Activated CD8-positive, alpha-beta memory T cell treated with anti-CD3 and anti-CD28 coated beads for 24 hours (primary cell): ENCODE measurements at places on chromosomes 16 and 17.

- no peak for DNase-seq
Measured at GRCh38 chr16:83345846-83346640, 461.7 kb upstream of the HSBP1 start.

GRCh38 chr16:57530104-57530521 is 6.3 kb downstream of the CCDC102A start:
- peak; percentile 85 for DNase-seq

DNA sequence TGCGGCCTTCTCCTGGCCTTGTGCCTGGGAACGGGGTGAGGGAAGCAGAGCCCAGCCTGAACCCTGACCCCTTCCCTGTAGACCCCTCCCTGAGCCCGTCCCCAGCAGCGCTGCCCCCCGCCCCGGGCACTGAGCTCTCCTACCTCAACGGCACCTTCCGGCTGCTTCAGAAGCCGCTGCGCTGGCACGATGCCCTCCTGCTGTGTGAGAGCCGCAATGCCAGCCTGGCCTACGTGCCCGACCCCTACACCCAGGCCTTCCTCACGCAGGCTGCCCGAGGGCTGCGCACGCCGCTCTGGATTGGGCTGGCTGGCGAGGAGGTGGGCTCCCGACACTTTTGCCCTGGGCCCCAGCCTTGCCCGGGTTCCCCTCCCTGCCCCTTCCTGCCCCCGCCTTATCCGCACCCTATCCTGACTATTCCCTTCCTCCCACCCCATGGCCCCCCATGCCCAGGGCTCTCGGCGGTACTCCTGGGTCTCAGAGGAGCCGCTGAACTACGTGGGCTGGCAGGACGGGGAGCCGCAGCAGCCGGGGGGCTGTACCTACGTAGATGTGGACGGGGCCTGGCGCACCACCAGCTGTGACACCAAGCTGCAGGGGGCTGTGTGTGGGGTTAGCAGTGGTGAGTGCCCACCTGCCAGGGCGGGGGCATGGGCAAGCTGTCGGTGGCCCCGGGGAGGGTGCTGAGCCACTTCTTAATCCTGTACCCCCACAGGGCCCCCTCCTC is 62.1 kb downstream of the MRC2 start:
- no peak for DNase-seq

DNA sequence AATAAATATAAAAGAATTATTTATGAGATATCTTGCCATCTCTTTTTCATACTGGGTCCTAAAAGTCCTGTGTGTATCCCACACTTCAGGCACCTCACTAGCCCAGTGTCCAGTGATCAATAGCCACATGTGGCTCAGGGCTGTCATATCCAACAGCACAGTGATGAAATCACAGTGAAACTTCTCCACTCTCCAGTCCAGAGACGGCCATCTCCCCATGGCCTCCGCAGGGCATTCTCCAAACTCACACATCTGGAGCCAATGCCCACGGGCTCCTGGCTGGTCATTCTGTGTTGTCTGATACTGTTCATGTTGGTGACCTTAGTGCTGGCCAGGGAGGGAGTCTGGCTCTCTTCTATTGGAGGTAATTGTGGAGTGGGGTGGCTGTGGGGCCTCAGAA is 125.2 kb upstream of the SDK2 start:
- no peak for DNase-seq

- no peak for DNase-seq
Measured at GRCh38 chr17:80455336-80455710, 21.1 kb downstream of the NPTX1 start.

GRCh38 chr17:82487910-82488309 is 29.4 kb downstream of the NARF start:
- DNase-seq: no peak

GRCh38 chr17:77560841-77561240 is 397.7 kb upstream of the TNRC6C start:
- DNase-seq: no peak

DNA sequence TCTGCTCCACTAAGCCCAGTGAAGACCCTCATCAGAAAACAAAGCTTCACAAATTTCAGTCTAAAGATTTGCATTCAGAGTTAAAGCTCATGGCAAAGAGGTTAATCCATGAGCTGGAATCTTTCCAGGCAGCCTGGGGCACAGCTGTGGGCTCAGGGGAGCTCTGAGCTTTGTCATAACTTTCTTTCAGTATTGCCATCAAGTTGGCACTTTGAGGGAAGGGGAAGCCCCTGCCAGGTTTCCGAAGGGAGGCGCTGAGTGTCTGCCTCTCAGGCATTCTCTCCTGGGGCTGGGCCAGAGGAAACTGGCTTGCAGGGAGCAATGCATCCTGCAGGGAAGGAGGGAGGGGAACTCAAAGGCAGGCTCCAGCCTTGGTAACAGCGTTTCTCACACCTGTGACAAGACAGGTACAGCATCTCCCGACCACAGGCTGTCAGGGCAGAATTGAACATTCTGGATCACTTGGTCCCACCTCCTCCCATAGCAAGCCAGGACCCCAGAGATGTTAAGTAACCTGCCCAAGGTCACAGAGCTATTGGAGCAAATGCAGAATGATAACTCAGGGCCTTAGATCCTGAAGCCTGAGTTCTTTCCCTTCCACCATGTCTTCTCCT is 3.9 kb downstream of the LPO start:
- no peak for DNase-seq

DNA sequence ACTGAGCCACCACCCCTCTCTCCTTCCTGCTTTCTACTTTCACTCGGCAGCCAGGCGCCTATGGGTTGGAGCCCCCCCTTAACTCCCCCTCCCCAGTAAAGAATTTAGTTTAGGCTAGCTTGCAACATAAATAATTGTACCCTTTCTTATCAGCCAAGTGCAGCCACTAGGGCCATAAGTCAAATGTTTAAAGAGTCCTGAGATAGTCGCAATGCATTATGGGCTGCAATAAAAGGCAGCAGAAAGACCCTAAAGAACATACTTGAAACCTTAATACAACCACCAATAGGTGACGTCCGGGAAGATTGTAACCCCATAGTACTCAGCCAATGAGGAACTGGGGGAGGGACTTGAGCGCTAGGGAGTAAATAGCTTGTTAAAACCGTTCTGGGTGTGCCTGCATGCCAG is 40.5 kb downstream of the C16orf82 start:
- peak; percentile 24 for DNase-seq

- no peak for DNase-seq
Measured at GRCh38 chr17:21532763-21533385, 156.7 kb downstream of the KCNJ12 start.

DNA sequence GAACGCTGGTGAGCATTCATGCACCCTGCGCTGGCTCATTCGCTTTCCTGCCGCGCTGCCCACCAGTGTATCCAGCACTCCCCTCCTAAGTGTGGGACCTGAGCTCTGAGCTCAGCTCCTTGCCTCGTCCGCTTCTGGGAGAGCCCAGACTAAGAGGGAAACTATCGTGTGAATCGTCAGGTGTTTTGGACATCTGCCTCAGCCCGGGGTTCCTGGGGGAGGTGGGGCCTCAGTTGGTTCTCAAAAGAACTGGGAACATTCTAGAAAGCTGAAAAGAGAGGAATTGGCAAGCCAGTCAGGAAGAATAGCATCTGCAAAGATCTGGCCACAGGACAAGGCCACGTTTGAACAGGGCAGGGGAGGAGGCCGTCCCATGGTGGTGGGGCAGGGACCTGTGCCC is 205.4 kb upstream of the CIBAR2 start:
- no peak for DNase-seq

DNA sequence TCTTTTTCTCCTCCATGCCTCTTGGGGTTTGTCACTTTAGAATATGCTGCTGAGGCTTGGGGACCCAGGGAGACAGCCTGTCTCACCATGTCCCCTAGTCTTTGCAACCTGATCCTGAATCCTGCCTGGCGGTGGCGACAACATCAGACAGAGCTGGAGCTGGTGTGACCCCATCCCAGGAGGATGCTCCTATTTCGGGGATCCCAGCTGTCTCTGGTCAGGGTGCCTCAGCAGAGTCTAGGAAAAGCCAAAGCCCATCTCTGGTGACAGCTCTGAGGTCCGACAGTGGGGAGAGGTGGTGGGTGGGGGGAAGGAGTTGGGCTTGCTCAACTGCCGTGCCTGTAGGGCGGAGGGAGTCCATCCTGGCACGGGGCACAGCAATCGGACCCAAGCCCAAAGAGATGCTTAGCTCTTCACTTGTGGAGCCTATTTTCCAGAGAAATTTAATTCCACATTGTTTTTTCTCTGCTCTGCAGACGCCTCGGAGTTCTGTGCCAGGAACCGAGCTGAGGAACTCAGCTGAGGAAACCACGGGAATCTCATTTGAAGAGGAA is 10.3 kb upstream of the TNS4 start:
- DNase-seq: no peak

GRCh38 chr16:56226187-56226586 is 34.9 kb downstream of the GNAO1 start:
- no peak for DNase-seq

- DNase-seq: no peak
Measured at GRCh38 chr16:86625029-86625428, 46.7 kb downstream of the FOXL1 start.

GRCh38 chr16:27927266-27927901 is 136.1 kb downstream of the GSG1L start:
- no peak for DNase-seq

- no peak for DNase-seq
Measured at GRCh38 chr16:35574011-35574410, 2114.6 kb downstream of the TP53TG3F start.

DNA sequence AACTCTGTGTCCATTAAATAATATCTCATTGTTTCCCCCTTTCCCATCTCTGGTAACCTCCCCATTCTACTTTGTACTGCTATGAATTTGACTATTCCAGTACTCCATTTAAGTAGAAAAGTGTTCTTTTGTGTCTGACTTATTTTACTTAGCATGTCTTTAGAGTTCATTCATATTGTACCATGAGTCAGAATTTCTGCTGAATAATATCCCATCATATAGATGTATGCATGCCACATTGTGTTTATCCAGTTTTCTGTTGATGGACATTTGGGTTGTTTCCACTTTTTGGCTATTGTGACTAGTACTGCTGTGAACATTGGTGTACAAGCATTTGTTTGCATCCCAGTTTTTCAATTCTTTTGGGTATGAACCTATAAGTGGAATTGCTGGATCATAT is 6.0 kb downstream of the PPM1D start:
- DNase-seq: no peak

DNA sequence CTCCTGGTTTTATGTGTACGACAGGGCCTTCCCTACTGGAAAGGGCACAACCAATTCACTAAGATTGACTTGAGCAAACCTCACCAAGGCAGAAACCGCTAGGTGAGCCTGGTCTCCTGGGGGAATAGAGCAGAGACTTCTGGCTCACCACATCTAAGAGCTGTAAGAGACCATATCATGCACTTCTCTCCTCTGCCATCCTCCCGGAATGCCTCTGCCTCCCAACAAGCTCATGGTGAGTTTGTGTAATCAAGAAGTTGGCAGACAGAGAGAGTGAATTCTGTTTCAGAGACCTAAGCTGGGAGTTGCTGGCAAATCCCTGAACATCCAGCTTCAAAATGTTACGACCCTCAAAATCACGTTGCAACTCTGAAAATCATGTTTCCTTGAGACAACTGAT is 154.8 kb downstream of the SLC39A11 start:
- DNase-seq: no peak

DNA sequence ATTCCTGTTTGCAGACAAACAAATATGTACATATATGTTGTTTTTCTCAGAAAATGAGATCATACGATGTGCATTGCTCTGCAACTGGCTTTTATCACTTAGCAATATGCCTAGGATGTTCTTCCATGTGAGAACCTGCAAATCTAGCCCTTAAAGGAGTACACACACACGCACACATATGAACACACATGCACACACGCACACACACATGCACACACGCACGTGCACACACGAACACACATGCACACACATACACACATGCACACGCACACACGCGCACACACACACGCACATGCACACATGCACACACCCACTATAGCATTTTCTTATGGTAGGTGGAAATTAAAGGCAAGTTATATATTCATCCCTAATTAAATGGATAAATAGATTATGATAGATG is 8.1 kb upstream of the OR2C1 start:
- DNase-seq: no peak
